ENCODE measurements at places on chromosomes 5 and 9. TPM values are rescaled to one million over a fixed set of nuclear protein-coding genes. Genes with fewer than 3 reads are reported as not detected.

DNA sequence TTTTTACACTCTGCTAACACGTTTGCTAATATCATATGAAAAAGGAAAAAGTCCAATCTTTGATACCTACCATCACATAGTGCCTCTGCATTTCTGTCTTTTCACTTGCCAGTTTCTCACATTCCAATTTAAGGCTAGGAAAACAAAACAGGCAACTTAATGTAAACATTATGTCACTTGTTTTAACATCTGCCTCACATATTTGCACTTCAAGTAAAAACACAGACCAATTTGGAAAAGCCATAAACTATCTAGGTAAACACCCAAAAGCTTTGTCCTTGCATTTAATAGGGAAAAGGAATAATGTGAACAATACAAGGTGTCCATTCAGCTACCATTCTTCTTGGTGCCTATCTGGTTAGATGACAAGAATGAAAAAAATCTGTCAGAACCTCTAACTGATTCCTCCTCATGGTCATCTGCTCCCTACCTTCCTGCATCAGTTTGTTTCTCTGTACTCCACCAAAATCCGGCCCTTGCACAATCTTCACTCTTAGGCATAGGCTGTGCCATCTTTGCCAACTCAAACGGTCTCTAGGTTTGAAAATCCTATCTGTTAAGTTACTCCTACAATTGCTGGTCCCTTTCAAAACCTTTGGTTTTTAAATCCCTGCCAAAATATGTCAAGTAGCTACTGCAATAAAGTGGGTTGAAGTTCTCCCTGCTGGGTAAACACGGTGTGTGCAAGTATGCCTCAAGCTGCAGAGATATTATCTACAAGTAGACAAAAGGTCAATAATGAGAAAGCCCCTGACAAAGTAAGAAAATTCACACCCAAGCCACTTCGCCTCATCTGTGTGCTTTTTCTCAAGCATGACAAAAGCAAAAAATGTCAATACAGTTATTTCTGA, 3.4 kb downstream of the TLE1 start:
- no peak for DNase-seq

DNA sequence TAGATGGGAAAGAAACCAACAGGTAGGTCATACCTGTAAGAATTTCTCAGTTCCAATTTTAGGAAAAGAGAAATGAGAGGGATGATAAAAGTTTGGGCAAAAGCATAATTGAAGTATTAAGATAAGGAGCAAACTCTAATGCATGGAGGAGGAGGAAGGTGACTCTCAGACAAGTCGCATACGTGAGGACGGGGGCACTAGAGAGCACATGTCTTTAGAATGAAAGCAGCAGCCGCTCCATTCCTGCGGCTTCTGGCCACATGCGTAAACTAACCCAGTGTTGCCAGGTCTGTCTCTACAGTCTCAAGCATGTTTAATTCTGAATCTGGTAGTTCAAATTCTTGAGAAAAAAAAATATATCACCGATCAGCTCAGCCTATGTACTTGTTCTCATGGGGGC, 371.5 kb upstream of the SLC30A5 start:
- DNase-seq, result no peak

DNA sequence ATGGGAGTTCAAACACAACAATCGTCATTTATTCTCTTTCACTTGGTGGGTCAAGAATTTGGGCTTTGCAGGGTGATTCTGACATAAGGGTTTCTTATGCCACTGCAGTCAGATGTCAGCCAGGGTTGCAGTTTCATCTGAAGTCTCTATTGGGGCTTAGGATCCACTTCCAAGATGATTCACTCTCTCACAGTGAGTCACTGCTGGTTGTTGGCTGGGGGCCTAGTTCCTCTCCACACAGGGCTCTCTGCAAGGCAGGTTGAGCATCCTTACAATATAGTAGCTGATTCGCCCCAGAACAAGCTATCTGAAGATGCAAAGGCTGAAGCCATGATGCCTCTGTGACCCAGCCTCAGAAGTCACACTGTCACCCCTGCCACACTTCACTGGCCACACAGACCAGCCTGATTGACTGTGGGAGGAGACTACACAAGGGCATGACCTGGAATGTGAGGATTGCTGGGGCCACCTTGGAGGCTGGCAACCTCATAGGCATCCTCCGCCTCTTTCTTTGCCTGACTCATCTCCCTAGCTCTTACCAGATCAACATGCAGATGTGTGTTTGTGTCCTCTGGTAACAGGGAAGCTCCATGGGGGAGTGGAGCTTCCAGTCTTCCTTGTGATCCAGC, 4.5 kb upstream of the CARD19 start:
- DNase-seq, result peak; percentile 39

GRCh38 chr5:155616779-155617392, 603.3 kb downstream of the KIF4B start:
- peak; percentile 20 for DNase-seq

- DNase-seq, result no peak
Measured at GRCh38 chr9:92952906-92953610, 5.7 kb downstream of the FGD3 start.

DNA sequence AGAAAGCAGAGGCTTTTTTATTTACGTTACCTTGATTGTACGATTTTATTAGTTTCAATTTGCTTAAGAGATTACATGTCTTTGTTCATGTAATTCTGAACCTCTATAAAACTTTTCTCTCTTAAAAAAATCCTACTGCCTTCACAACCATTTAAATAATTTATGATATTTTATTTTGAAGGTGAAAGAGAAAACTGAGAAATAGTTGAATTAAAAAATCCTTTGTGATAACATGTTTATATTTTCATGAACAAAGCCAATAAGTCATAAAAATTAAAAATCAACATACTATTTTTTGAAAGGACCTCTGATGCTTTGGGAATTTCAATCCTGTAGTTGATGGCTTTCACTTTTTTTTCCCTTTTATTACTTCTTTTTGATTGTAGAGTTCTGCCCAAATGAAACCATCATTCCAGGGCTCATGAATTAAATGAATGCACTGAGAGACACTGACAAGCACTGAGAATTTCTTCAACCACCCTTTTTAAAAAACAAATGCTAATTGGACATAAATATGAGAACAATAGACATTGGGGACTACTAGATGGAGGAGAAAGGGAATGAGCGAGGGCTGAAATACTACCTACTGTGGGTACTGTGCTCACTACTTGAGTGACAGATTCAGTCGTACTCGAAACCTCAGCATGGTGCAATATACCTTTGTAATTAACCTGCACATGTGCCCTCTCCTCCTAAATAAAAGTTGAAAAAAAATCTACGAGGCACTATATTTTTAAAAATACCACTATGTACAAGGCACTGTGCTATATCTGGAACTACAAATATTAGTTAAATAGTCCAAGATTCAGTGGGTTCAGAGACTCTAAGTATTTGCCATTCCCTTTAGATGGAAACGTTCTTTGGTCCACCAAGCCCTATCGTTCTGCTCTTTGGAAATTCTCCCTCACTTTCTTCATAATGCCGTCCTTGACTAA, 5.9 kb downstream of the CDKN2A start:
- no peak for DNase-seq

GRCh38 chr9:124216474-124217176, 41.1 kb upstream of the NEK6 start:
- DNase-seq, result peak; percentile 47

- DNase-seq, result no peak
Measured at GRCh38 chr9:70494221-70494620, 79.8 kb upstream of the KLF9 start.

- no peak for DNase-seq
Measured at GRCh38 chr9:20835377-20836286, 151.6 kb downstream of the FOCAD start.

DNA sequence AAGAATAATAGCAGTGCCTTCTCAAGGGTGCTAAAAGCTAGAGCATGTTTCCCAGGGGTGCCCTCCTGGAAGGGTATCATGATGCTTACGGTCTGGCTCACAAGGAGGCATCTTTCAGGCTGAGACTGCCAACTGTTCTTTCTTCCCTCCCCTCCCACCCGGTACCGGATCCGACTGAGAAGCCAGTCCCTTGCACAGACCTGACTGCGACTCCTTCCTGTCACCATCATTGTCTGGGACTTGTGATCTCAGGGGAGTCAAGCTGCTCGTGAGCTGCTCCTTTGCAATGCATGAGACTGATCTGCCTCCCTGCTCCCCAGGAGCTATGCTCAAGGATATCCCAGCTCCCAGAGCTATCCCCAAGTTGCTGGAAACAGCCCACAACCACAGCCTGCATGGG, 170.8 kb downstream of the GADD45G start:
- no peak for DNase-seq

DNA sequence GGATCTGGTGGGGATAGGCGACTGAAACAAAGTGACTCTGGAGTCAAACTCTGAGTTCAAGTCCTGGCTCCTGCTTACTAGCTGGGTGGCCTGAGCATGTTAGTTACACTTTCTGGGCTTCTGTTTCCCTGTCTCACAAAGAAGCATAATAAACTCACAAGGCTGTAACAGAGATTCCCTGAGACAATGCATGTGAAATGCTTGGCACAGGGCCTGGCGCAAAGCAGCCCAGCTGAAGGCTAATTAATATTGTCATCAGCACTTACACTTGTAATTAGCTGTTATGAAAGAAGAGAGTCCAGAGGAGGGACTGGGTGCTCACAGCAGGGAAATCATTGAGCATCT, 64.1 kb upstream of the SPOCK1 start:
- no peak for DNase-seq

- no peak for DNase-seq
Measured at GRCh38 chr5:161804263-161804662, 43.7 kb upstream of the GABRA1 start.

GRCh38 chr5:96312383-96312782, 120.7 kb downstream of the PCSK1 start:
- DNase-seq, result no peak

DNA sequence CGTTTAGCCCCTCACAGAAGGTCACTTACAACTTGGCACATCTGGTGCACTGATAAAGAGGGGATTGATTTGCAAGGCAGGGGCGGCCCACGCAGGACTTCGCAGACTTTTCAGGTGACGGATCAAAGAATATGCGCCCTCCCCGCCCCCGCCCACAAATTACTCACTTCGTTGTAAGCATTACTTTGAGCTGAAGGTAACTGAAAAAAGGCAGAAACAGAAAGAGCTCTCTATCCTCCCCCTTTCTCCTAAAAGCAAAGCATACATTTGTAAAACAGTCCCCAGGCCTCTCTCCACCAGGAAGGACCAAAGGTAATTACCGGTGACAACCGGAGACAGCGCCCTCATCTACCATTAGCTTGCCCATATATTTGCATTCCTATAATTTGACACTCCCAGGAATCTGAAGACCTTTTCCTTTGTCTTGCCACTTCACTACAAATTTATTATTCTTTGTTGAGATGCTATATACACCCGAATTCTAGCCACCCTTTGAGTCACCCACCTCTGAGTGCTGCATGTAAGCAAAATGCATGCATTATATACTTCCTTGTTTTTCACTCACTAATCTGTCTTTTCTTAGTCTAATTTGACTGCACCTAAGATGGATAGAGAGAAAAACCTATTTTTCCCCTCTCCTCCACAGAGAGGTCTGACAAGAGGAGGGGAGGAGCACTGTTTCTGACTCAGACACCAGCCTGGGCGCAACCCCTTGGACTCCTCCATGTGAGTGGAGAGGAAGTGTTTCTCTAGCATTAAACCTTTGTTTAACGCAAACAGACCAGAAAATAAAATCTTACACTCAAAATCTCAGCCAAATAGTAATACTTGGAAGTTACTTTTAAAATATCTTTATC, 74.7 kb upstream of the SPIN1 start:
- DNase-seq, result no peak

GRCh38 chr5:172322028-172322965, 38.7 kb upstream of the UBTD2 start:
- no peak for DNase-seq

DNA sequence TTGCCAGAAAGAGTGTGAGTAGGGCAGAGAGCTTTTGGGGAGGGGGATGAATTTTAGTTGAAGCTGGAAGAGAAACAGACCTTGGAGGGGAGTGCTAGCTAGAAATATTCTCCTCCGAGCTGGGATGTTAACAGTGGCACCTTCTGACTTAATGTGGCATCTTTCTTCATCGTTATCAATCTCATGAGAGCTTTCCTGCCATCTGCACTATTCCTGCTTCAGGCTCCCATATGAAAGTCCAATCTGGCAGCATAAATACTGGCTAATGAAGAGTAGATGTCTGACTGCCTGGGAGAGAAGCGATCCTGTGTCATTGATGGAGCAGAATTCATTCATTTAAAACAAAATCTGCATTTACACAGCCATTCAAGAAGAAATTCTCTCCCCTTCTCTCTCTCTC, 284.5 kb downstream of the TMEM38B start:
- DNase-seq, result no peak

DNA sequence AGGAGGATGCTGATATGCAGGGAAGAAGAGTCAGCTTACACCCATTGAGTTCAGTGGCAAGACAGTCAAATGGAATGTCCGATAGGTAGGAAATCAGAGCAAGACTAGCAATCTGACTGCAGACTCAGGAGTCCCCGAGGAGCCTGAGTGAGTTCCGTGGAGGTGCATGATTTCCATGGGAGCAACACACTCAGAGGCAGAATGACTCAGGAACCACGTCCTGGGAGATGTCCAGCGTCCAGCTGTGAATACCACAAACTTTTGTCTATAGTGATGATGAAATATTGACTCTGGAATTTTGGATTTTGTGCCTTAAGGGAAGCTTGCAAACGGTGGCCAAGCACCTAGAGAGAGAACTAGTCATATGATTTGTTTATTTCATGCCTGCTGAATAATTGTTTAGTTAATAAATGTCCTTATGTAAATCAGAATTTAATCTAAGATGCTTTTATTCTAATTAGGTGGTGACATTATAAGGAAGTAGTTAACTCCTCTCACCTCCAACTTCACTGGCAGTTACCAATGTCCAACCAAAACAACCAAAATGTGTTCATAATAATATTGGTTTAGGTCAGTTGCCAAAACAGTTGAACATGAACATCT, 100.4 kb downstream of the PDE4D start:
- no peak for DNase-seq

The DBH gene
- total RNA-seq, result 1.2 TPM

The GOLGA1 gene
- total RNA-seq, result 30.9 TPM

The GPRIN1 gene
- total RNA-seq, result 27.2 TPM

The ABHD17B gene
- 30.7 TPM for total RNA-seq

The S100Z gene
- 2.3 TPM for total RNA-seq

The RASGEF1C gene
- 14.3 TPM for total RNA-seq

The S1PR3 gene
- 9.6 TPM for total RNA-seq

The SPATA31E1 gene
- not detected for total RNA-seq
